ENCODE measurements at places on chromosomes 13 and 19.

GRCh38 chr19:1474765-1475351 lies 4.2 kb downstream of the C19orf25 start:
- DNase-seq: no peak

- no peak for DNase-seq
These were observed 55.6 kb downstream of the TMED1 start for GRCh38 chr19:10780368-10780767.

DNA sequence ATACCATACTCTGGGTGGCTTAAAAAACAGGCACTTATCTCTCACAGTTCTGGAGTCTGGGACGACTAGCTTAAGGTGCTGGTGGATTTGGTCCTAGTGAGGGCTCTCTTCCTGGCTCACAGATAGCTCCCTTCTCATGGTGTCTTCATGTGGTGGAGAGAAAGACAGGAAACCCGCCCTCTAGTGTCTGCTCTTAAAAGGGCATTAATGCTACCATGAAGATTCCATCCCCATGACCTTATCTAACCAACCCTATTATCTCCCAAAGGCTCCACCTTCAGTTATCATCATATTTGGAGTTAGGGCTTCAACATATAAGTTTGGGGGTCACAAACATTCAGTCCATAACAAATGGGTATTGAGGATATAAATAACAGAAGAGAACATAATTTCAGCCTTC lies 139.4 kb downstream of the HS6ST3 start:
- no peak for DNase-seq

- no peak for DNase-seq
These were observed 512.1 kb downstream of the IRS2 start for GRCh38 chr13:109274188-109274821.

DNA sequence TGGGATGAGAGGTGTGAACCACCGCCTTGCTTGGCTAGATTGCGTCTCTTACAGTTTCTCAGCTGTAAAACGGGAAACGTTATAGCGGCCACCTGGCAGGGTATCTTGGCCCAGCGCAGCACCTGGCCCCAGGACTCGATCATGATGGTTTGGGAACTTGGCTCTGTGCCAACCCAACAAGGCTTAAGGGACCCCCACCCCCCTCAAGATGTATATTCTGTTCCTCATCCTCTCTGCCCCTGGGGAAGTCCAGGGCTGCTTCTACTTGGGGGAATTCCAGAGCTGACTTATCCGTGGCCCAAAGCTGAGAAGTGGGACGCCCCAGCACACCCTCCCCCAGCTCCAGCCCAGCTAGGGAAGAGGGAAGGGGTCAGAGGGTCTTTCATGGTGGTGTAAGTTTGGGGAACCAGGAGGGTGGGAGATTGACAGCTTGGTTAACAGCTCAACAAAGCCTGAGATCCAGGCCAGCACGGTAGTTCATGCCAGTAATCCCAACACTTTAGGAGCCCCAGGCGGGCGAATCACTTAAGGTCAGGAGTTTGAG lies 695 bp downstream of the ICAM1 start:
- no peak for DNase-seq

DNA sequence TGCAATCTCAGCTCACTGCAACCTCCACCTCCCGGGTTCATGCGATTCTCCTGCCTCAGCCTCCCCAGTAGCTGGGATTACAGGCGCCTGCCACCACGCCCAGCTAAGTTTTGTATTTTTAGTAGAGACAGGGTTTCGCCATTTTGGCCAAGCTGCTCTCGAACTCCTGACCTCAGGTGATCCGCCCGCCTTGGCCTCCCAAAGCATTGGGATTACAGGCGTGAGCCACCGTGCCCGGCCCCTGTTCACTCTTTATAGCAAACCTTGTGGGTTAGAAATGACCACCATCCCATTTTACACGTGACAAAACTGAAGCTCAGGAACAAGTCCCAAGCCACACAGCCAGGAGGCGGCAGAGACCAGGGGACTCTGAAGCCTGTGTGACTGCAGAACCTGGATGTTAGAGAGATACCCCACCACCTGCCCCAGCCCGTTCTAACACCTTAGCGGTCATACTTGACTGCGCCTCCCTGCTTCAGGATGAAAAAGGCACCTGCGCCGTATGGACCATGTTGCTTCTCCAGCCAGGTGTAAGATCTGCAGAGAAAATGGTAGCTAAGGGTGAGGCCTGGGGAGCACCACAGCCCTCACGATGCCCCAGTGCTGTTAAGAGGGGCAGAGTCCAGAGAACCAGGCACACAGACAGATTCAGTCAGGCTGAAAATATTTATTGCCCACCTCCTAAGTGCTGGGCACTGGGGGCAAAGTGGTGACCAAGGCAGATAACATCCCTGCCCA lies 3.6 kb downstream of the DMAC2 start:
- DNase-seq: no peak

- DNase-seq: no peak
These were observed 247.9 kb downstream of the MYO16 start for GRCh38 chr13:108877300-108877699.

DNA sequence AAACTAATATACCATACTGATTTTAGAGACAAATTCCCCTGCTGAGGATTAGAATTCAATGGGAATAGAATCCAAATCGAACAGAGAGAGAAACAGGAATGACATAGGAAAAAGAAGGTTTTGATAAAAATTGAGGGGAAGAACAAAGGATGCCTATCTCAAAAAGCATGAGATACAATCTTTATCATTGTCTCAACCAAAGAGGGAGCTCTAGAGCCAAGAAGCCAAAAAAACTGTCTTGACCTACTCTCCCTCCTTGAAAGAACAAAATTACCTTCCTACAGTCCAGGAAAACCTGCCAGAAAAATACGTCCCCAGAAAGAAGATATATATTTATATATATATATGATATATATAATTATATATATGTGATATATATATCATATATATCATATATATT lies 39.2 kb upstream of the MIR17HG start:
- no peak for DNase-seq

GRCh38 chr19:5652261-5652660 lies 28.1 kb downstream of the MICOS13 start:
- DNase-seq: no peak

- DNase-seq: no peak
These were observed 14.3 kb upstream of the ZNF667 start for GRCh38 chr19:56491399-56491798.

GRCh38 chr13:30333616-30334015 lies 26.3 kb upstream of the KATNAL1 start:
- DNase-seq: no peak

DNA sequence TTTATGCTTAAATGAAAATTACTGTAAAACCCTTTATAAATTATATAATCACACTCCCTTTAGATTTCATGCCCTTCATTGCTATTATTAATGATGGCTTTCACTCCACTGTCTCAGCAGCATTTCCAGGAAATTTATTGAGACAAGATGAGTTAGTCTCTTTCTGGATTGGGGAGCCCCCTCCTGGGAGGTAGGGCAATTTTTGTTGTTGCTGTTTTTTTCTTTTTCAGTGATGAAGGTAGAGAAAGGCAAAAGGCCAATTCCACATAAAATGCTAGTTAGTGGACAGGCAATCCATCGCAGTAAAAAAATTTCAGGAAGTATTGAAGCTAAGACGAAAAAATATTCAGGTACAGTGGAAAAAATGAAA lies 80.2 kb downstream of the TEX26 start:
- no peak for DNase-seq

DNA sequence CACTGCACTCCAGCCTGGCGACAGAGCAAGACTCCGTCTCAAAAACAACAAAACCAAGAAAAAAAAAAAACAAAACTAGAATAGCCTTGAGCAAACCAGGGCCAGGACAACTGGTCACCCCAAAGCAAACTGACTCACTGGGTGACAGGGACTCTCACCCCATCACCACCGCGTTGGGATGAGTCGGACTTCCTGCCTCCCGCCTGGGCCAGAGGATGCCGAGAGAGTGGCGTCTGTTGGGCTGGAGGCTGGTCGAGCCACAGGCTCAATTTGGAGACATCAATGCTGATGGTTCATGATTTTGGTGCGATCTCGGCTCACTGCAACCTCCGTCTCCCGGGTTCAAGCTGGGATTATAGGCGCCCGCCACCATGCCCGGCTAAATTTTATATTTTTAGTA lies 11.6 kb downstream of the TMPRSS9 start:
- DNase-seq: no peak

DNA sequence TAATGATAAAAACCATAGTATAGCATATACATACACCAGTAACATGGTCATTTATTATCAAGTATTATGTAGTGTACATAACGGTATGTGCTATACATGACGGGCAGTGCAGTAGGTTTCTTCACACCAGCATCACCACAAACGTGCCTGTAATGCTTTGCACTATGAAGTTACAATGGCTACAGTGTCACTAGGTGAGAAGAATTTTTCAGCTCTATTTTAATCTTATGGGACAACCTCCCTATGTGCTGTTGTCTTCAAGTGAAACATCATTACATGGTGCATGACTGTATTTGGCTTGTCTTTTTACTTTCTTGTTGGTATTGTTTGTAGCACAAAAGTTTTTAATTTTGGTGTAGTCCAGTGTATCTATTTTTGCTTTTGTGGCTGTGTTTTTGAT lies 18.7 kb downstream of the CDK8 start:
- DNase-seq: no peak

- DNase-seq: no peak
These were observed 60.9 kb downstream of the WDFY2 start for GRCh38 chr13:51645154-51645650.

DNA sequence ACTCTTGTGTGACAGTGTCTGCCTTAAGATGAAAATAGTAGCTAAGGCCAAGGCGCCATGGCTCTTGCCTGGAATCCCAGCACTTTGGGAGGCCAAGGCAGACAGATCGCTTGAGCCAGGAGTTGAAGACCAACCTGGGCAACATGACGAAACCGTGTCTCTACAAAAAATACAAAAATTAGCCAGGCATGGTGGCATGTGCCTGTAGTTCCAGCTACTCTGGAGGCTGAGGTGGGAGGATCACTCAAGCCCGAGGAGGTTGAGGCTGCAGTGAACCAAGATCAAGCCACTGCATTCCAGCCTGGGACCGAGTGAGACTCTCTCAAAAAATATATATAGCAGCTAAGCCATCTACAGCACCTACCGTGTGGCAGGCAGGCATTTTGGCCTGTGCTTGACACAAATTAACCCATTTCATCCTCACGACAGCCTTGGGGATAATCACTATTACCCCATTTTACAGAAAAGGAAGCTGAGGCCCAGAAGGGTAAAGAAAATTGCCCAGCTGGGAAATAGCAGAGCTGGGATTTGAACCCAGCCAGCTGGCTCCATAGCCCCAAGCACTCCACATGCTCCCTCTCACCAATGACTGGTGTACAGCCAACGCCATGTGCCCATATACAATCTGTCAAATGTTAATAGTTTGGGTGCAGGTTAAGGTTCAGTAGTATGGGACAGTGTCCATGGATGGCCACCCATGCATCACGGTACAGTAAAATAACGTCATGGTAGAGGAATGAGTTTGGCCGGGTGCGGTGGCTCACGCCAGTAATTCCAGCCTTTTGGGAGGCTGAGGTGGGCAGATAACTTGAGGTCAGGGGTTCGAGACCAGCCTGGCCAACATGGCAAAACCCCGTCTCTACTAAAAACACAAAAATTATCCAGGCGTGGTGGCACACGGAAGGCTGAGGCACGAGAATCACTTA lies 3.1 kb downstream of the SLC1A5 start:
- no peak for DNase-seq

- DNase-seq: no peak
These were observed 15.5 kb upstream of the ZNF14 start for GRCh38 chr19:19748249-19748938.

- no peak for DNase-seq
These were observed 78.8 kb downstream of the SPRY2 start for GRCh38 chr13:80262051-80262695.

DNA sequence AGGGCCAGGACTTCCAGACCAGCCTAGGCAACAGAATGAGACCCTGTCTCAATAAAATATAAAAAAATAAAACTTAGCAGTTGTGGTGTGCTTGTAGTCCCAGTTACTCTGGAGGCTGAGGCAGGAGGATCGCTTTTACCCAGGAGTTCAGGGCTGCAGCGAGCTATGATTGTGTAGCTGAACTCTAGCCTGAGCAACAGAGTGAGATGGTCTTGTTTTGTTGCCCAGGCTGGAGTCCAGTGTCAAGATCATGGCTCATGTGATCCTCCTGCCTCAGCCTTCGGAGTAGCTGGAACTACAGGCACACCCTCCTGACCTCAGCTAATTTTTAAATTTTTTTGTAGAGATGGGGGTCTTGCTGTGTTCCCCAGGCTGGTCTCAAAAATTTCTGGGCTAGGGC lies 4.3 kb upstream of the JUNB start:
- no peak for DNase-seq

DNA sequence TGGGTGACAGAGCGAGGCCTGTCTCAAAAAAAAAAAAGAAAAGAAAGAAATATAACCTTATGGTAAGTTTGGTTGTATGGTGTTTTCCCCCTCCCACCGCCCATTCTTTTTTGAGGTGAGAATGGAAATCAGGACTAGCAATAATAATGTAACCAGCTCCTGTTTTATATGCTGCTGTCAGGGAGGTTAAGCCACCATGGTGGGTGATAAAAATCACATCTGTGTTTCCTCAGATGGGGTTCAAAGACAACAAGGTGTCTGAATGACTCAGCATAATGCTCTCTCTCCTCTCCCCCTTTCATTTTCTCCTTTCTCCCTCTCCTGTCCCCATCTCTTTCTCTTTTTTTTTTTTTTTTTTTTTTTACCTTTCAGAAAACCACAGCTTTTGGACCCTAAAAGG lies 28.3 kb upstream of the GARRE1 start:
- DNase-seq: no peak
